CD4-positive, alpha-beta T cell treated with Interleukin-10 for 1 hour (primary cell): ENCODE measurements at places on chromosomes 5 and 9.

GRCh38 chr5:14445013-14445412, 136.6 kb upstream of the OTULINL start:
- DNase-seq, result no peak

GRCh38 chr9:105024529-105024928, 96.6 kb upstream of the ABCA1 start:
- DNase-seq, result no peak

- DNase-seq, result no peak
Measured at GRCh38 chr5:137954131-137954879, 65.0 kb downstream of the PKD2L2 start.

GRCh38 chr9:84953797-84954705, 284.5 kb downstream of the NTRK2 start:
- DNase-seq, result peak; percentile 25

- DNase-seq, result no peak
Measured at GRCh38 chr9:86732514-86733171, 214.7 kb downstream of the GAS1 start.

- no peak for DNase-seq
Measured at GRCh38 chr9:134837529-134837928, 43.1 kb upstream of the FCN2 start.

GRCh38 chr5:83246071-83246470, 168.7 kb downstream of the XRCC4 start:
- DNase-seq, result no peak

DNA sequence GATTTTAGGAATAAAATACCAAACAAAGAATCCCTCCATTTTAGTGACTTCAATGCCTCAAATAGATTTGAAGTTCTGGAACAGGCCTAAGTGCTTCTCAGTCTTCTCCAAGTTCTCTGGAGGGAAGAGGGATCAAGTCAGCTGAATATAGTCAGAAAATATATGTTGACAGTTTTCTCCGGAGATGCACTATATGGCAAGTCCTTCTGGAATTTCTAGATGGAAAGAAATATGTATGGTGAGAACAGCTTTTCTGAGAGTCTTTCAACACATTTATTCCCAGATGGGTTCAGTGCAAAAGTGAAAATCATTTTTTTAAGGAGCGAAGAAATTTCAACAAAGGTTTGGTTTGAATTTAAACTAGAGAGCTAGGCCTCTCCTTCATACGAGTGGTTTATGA, 317.4 kb upstream of the SLC30A5 start:
- DNase-seq, result no peak

- no peak for DNase-seq
Measured at GRCh38 chr5:43855452-43855851, 252.5 kb downstream of the NNT start.

GRCh38 chr5:9318031-9318430, 227.8 kb downstream of the SEMA5A start:
- no peak for DNase-seq

DNA sequence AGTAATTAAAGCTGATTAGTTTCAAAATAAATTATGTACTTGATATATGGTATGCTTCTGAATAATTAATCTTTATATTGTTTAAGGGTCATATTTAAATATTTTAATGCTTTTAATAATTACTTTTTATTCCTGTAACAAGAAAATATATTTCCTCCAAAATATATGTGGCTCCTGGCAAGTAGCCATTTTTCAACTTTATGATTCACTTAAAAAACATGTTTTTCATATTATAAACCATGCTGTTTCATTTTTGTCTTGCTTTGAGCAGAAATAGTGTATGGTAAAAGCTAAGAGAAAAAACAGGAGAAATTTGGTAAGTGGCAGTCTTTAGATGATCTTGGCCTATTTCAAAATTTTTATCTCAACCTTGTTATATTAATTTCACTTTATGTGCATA, 14.6 kb downstream of the SPATA9 start:
- DNase-seq, result no peak

- no peak for DNase-seq
Measured at GRCh38 chr9:117344892-117345660, 69.8 kb downstream of the ASTN2 start.

GRCh38 chr9:123542435-123543225, 186.6 kb downstream of the CRB2 start:
- DNase-seq, result no peak

DNA sequence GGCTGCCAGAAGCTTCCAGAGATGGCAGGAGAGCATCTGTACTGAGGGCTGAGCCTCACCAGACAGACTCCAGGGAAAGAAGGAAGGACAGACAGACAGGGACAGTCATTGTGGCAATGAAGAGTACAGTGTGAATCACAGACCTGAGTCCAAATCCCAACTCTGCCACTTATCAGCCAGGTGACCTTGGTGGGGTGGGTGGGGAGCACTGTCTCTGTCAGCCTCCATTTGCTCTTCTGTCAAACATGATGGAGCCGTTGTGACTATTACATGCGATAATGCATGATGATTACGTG, 85.9 kb upstream of the FSTL4 start:
- DNase-seq, result no peak

GRCh38 chr5:89613222-89613956, 730.4 kb upstream of the MEF2C start:
- no peak for DNase-seq

DNA sequence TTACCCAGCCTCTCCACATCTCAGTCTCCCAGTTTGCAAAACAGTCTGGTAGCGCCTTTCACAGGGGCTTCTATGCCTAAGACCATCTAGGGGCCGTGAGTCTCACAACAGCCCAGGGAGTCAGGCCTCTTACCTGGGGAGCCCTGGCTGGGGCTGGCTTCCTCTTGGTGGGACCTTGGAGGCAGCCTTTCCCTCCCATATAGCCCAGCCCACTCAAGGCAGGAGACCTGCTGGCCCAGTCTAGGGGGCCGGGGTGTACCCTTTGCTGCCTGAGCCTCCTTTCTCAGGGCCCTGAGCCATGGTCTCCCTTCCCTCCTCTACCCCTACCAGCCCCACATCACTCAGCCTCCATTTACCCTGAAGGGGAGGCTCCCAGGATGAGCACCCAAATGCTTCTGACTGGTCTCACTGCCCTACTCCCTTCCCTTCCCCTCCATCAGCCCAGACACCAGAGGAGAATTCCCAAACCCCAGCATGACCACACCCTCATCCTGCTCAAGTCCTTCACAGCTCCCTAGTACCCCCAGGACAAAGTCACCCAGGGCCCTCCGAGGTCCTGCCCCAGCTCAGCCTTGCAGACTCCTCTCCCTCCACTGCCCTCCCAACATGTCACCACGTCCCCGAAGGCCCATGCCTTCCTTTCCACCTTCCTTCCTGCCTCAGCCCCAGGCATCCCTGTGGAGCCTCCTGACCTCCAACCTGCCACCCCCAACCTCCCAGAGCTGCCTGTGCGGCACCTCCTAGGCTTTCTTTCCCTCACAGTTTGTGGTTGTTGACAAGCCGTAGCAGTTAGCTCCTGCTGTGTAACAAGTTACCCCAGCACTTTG, 55.3 kb downstream of the BARX1 start:
- DNase-seq, result no peak

DNA sequence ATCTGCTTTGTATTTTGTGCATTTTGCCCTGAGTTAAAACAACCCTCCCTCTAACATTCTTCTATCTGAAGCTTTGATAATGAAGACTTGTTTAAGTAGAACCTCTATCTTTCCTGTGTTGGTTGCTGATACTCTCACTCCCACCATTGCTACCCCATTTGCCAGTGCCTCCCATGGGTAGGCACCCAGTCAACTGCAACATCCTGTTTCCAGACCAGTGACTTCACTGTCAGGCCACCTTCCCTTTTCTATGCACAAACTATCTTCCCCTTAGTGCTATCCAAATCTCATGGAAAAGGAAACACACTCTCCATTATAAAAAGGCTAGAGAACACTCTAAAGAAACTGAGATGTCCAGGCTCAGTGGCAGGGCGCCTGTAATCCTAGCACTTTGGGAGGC, 5.6 kb upstream of the IARS1 start:
- DNase-seq, result no peak

DNA sequence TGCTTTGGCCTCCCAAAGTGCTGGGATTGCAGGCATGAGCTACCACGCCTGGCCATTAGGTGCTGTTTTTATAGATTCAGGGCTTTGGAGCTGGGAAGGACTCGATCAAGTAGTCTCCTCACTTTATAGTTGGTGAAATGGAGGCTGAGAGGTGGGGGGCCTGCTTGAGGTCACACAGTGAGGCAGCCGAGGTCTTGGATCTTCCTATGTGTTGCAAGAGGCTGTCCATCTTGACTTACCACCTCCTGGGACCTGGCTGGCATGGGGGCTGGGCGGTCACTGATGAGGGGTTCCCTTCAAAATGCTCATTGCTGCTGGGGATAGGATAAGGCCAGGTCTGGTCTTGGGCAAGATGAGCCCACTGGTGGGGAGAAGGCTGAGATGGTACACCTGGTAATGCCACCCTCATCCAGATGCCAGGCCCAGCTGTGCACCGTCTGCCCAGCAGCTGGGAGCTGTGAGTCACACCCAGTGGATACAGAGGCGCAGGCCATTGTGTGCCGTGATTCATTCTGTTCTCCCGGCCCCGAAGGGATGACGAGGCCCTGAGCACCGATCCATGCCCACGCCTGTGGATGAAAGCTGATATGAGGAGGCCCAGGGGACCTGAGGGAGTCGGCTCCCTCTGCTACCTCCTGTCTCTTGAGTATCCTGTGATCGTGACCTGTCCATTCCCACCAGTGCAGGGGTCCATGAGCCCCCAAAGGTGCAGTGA, 10.5 kb upstream of the NDST1 start:
- DNase-seq, result no peak

- DNase-seq, result no peak
Measured at GRCh38 chr9:109828254-109828653, 48.3 kb downstream of the PALM2AKAP2 start.

GRCh38 chr5:140372971-140373487, 13.0 kb downstream of the SLC4A9 start:
- peak; percentile 56 for DNase-seq

DNA sequence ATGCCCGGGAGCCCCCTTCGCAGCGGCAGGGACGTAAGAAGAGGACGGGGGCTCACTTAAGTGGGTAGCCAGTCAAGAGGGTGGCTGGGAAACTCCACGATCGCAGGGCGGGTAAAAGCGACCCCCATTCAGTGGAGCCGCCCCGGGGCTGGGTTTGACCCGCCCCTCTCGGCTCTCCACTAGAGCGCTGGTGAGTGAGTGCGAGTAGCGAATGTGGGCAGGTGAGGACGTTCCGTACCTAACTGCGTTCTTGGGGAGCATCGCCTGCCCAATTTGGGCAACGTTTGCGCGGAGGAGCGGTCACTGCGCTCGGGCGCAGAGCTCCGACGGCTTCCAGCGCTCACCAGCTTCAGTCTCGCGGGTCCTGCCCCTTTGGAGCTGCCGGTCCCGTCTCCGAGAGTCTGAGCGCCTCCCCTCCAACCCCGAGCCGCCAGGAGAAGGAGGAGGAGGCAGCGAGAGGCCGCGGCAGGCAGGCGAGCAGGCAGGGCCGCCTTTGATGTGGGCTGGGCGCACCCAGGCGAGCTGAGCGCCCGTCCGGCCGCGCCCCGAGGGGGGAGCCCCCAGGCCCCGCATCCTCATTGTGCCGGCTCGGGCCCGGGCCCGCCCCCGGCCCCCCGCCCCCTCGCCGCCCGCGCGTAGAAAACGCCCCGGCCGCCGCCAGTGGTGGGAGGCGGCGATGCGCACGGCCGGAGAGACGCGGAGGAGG, at the start of gene FGF18:
Gene FGF18 (plus strand): TSS at position 666 of the 706 bp plus-strand sequence. CDS start 553 bp downstream, outside the sequence.
- DNase-seq, result peak; percentile 29

DNA sequence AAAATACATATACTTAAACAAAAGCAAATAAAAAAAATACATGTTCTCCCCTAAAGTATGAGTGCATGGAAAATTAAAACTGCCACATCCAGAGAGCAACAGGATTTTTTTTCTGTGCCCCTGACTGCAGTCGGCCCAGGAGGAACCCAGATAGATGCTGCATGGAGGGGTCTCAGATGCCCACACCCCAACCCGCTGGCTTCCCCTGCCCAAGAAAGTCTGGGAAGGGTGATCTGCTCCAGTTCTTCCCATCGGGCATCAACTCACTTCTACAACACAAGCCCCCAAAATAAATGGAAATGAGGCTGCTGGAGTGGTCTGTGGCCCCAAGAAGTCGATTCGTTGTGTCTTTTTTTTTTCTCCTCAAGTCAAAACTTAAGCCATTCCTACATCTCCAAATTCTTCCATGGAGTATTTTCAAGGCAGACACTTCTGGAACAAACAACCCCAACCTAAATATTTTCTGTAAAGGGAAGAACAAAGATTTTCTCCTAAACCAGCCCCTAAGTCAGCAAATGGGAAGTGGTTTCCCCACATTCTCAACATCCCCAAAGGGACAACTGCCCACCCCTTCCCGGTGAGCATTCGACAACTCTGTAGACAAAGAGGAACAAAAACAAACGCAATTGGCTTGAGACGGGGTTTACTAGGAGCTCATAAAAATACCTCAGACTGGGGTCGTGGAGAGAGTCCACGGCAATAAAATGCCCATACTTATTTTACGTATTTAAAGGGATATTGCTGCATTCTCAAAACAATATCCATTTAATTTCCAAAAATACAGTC, 46.7 kb downstream of the ROR2 start:
- no peak for DNase-seq

DNA sequence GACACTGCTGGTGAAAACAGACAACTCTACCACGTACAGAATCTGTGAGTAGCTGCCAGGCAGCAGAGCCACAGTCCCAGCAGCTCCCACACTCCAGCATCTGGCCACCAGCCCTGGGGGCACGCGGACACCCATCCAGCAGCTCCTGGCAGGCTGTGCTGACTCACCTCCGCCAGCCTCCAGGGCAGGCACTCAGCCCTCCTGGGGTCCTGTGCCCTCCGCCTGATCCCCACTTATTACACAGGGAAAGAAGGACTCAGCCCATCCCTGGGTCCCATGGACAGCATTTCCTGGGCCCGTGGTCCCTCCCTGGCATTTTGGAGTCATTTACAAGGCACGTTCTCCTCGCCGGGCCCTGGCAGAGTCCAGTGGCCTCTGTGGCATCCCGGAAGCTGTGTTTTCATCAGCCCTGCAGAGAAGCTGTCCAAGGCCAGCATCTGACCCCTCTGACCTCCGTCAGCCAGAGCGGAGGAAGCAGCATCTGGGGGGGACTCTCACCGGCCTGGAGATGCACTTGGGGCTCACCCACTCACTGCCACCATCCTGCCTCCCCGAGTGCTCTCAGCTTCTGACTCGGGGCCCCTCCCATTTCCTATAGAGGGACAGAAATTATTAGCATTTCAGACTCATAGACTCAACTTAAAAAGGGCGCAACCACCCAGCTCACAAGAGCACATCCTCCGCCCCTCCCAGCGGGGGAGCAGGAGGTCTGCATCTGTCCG, 21.6 kb downstream of the PAEP start:
- DNase-seq, result no peak

- no peak for DNase-seq
Measured at GRCh38 chr5:114467171-114467570, 105.3 kb downstream of the KCNN2 start.

DNA sequence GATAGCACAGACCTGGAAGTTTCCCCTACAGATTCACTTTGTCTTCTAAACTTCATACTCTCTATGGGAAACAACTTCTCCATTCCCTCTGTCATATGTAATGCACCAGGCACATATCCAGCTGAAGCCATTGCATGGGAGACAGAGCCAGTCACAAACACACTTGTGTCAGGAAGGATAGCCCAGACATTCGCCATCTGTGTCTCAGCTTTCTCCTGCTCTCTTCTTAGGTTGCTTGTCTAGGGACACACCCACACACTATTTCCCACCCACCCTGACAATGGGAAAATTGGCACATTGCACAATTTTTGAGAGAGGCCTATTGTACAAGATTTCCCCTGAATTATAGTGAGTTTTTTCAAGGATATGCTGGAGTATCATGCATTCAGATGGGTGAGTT, 158.4 kb upstream of the MPDZ start:
- DNase-seq, result no peak
